ENCODE measurements at places on chromosomes 2 and 18.

DNA sequence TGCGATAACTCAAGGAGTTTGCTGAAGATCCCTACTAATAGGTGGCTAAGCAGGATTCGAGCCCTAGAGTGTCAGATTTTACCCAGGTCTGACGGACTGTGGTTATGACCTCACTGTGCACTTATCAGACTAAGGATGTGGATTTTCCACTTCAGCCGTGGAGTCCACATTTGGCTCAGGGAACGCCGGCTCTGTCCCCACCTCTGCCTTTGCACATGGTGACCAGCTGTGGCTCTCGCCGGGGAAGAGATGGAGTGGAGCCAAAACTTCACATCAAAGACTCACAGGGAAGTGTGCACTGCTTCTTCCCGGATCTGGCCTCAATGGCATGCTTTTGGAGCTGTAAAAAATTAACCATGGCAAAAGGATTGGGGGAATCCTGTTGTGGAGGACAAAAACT, 249.3 kb upstream of the APCDD1 start:
- DNase-seq = no peak

- no peak for DNase-seq
Observed at GRCh38 chr2:111697560-111697959, 186.4 kb downstream of the ANAPC1 start.

DNA sequence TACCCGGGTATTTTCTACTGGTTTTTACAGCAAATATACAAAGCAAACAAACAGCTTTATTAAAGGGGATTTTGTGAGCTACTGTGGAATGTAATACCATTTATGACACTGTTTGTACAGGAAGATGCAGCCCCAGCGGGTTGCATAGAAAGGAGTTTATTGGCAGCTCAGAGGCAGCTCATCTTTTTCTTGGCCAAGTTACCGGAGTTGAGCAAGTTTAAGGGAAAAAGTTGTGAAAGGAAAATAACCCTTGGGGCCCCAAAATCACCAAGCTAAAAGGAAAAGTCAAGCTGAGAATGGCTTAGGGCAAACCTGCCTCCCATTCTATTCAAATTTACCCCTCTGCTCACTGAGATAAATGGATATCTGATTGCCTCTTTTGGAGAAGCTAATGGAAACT, 60.8 kb downstream of the MOB4 start:
- no peak for DNase-seq

DNA sequence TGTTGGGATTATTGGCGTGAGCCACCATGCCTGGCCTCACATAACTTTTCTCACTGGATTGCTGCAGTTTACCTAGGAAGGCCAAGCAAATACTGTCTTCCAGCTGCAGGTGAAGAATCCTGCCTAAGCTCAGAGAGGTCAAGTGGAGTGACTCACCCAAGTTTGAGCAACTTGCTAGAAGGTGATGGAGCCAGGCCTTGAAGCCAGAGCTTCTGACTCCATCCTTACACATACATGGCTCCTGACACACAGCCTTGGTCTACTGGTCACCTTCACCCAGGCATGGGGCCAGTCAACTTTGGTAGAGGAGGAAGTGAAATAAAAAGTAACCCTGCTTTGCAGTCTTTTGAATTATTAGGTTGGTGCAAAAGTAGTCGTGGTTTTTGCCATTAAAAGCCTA, 93.5 kb downstream of the VWA3B start:
- no peak for DNase-seq

DNA sequence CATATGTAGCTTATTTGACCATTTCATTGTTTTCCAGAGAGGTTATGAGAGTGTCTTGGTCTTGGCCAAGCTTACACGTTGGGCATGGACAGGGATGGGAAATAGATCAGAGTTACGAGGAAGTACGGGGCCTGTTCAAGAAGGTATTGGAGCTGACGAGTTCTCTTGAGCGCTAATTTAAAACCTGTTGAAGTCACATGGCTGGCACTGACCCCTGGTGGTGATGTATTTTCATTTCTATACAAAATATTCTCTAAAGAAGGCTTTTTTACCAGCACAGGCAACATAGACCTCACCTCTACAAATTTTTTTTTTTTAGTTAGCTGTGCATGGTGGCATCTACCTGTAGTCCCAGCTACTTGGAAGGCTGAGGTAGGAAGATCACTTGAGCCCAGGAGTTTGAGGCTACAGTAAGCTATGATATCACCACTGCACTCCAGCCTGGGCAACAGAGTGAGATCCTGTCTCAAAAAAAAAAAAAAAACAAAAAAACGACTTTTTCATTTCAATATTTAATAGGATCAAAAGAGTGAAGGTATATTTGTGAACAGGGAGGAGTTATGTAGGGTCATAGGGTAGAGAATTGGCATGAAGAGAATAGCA, 19.6 kb downstream of the UGP2 start:
- DNase-seq = peak; percentile 55

DNA sequence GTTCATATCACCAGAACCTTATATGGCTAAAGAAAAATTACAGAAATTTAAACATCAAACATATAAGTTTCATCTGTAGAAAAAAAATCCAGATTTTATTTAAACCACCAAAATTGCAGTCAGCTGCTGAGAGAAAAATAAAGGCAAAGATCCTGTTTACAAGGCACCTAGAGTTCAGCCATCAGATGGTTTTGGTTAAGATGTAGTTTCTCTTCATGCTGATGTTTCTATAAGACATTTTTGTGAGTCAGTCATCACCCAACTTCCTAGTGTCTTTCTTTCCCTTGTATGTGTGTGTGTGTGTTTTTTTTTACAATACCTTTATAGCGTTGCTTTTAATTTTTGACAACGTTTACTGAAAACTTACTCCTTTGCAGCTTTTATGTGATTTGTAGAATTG, 26.1 kb upstream of the MMADHC start:
- no peak for DNase-seq

- DNase-seq = no peak
Observed at GRCh38 chr2:6423157-6423556, 442.6 kb downstream of the CMPK2 start.

DNA sequence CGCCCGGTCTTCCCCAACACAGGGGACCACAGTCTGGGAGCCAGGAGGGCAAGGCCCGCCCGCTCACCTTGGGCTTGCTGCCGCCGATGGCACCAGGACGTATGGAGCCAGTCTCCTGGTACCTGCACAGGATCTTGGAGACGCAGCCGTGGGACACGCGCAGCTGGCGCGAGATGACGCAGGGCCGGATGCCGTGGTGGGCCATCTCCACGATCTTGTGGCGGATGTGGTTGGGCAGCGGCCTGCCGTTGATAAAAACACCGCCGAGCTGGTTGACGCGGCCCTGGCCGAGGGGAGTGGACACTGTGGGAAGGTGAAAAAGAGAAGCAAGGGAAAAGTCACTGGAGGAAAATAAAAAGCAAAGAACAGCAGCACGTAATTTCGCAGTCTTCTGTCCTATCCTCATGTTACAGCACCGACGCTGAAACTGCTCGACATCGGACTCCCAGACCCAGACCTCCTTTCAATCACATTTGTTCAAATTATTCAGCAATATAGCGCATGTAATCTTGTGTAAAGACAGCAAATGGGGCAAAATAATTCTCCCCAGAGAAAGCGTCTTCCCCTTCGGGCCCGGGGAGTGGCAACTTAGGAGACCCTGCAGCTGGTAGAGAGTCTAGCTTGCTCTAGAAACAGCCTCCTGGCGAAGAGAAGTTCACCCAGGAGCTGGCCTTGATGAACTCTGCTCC, 1.7 kb downstream of the PAX3 start:
- no peak for DNase-seq

- no peak for DNase-seq
Observed at GRCh38 chr2:133774654-133775015, 206.4 kb upstream of the NCKAP5 start.

GRCh38 chr2:240821429-240821778, 1.4 kb upstream of the KIF1A start:
- no peak for DNase-seq

GRCh38 chr2:38797250-38797676, 19.3 kb downstream of the GEMIN6 start:
- no peak for DNase-seq

- DNase-seq = no peak
Observed at GRCh38 chr2:11168488-11168887, 13.2 kb downstream of the SLC66A3 start.

GRCh38 chr2:73908689-73909652, 16.2 kb downstream of the ACTG2 start:
- no peak for DNase-seq

DNA sequence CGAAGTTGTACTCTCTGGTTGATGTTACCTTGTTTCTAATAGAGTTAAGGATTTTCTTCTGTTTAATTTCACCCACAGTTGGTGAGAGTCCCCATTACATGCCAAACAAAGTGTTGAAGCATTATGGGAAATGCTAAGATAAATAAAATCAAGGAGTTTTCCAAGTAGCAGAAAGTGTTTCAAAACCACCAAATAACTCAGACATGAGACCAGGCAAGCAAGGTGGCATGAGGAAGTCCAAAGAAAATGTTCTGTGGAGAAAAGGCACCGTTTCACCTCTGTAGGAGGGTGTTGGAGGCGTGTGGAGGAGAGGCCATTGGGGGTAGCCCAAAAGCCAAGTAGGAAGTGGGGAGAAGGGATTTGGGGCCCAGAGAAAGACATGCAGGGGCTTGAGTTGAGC, 8.7 kb downstream of the CFAP221 start:
- no peak for DNase-seq

DNA sequence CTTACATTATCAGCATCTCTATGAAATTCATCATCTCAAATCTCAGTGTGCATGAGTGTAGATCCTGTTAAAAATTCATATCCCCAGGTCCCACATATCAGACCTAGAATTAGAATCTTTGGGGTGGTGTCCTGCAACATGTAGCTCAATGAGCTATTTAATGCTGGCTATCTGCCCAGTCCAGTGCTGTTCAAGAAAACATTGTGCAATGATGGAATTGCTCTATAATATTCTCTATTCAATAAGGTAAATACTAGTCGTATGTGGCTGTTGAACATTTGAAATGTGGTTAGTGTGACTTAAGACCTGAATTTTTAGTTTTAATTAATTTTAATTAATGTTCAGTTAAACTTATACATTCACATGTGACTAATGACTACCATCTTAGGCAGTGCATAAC, 127.4 kb downstream of the NOL4 start:
- DNase-seq = no peak

- no peak for DNase-seq
Observed at GRCh38 chr2:85584857-85585780, 888 bp downstream of the VAMP5 start.

GRCh38 chr2:109231428-109231827, 102.4 kb downstream of the SH3RF3 start:
- no peak for DNase-seq

DNA sequence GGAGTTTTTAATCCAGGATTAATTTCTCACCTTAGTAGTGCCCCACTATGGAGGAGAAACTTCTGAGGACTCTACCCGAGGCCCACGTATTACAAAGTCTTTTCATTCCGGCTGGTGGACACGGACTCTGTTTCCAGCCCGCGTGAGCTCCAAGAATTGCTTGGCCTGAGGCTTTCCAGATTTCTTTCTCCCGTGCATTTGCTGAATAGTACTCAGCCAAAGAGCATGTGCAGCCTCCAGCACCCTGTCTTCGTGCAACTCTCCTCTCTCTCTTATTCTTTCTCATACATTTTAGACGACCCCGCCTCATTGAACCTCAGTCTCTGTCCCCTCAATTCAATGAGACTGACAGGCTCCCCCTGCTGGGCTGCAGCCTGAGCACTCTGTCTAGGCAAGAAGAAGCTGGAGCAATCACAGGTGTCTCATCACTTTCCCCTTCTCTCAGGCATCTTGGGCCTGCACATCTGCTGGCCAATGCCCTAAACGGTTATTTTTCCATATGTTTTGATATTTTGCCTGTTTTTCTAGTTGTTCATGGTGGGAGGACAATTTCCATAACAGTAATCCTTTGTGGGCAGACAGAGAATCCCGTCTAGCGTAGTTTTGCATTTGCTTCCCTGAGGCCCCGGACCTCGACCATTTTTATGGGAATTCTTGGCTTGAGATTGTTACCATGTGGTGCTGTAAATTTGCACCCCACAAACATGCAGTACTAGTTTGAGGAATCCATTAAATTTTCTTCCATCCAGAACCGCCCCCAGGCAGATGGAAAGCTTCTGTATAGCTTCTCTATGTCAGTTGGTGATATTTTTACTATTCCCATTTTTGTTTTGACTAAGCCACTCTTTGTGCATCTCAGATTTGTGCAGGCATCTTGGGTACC, 50.1 kb upstream of the LPIN2 start:
- DNase-seq = peak; percentile 78

DNA sequence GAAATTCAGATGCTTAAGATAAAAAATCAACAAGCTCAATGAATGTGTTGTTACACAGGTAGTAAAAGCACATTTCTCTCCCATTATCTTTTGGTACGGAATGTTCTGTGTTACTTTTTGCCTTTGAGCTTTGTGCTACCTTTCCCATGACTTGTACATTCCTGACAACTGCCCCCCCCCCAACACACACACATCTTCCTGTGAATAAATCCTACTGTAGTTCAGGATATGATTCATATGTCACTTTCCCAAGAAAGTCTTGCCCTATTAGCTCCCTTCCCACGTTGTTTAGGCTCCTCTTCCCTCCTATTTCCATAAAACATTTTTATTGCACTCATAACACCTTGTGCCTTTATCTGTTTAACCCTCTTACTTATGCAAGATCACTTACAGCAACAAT, 442.6 kb upstream of the LRATD1 start:
- no peak for DNase-seq

DNA sequence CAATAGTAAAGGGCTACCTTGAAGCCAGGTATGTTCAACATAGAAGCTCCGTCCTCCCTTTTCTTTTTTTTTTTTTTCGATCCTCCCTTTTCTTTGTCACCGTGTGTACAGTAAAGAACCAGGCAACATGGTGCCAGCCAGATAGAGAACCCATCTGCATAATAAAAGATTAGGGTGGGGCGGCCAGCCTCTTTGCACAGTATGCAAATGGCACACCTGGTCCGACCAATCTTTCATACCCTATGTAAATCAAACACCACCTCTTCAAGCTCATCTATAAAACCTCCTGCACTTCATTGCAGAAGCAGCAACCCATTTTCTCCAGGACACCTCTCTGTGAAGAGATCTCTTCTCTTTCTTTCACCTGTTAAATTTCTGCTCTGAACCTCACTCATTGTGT, 7.3 kb upstream of the WDR33 start:
- no peak for DNase-seq

- DNase-seq = no peak
Observed at GRCh38 chr2:188668017-188668680, 306.0 kb upstream of the COL3A1 start.

DNA sequence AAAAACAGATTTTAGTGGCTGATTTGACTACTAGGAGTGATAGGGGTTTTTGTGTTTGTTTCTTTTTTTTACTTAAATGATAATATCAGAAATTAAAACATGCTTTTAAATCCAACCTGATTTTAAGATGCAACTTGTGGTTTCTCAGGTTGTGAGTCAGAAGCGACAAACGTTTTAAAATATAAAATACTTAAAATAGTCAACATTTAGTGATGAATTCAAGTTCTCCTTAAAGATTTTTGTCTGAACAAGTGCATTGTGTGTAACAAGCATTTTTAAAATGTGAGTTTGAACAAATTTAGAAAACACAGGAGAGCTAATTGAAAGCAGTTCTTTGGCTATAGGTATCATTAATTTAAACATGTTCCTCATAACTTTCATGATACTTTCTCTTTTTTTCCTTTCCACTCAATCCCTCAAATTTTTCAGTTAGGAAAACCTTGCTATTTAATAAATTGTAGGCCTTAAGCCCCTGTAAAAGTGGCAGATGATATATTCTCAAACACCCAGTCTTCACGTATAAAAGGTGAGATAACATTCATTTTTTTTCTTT, 3.6 kb downstream of the TBR1 start:
- DNase-seq = no peak

Data from stimulated activated naive CD8-positive, alpha-beta T cell treated with anti-CD3 and anti-CD28 coated beads, Interleukin-15, Interleukin-2, amounts not matched to agents 100 U/mL and 50 U/mL, for 24 hours (primary cell).